Astrocyte (in vitro differentiated cells and primary cell): ENCODE measurements at places on chromosomes 11 and 22.

GRCh38 chr22:20494978-20495860 lies at the start of gene KLHL22:
Gene KLHL22 (minus strand): TSS chr22:20495795. CDS start chr22:20489211, 6,584 bp downstream.
- peak; percentile 29 for DNase-seq

GRCh38 chr22:28111501-28112189 lies 192.6 kb upstream of the PITPNB start:
- peak; percentile 5 for DNase-seq

GRCh38 chr11:124736736-124737135 lies 3.0 kb upstream of the NRGN start:
- no peak for DNase-seq

GRCh38 chr11:20310137-20310536 lies 53.4 kb upstream of the HTATIP2 start:
- DNase-seq, result no peak
